ENCODE measurements at places on chromosomes 2 and 18.

- no peak for DNase-seq
Measured at GRCh38 chr18:63145166-63145850, 174.3 kb downstream of the BCL2 start.

GRCh38 chr2:176093145-176093897 lies 800 bp downstream of the HOXD13 start:
- DNase-seq: no peak

- DNase-seq: no peak
Measured at GRCh38 chr2:7661502-7661901, 744.3 kb downstream of the RNF144A start.

DNA sequence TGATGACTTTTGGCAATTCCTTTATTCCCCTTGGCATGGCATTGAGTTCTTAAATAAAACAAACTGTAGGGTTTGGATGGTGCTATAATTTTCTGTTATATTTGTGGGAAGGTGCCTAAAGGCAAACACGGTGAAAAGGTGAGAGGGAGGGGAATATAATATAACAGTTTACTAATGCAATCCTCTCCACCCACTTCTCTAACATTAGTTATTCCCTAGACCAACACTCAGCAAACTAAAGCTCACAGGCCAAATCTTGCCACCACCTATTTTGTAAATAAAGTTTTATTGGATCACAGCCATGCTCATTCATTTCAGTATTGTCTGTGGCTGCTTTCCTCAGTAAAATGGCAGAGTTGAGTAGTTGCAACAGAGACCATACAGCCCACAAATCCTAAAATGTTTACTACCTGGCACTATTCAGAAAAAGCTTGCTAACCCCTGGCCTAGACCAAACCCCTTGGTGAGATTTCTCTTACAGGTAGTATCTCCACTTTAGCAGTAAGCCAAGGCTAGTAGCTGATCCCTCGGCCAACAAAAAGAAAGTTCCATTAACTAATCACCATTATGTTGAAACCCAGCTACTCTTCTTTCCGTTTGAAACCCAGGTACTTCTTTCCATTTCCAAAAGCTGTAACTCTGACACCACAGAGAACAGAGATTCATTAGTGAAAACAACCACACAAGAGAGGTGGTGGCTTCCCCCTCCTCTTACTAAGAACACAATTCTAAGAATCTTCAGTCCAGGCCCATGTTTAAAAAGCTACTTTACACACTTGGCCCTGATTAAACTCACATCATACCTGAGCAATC lies 136.1 kb upstream of the CHAC2 start:
- no peak for DNase-seq

- DNase-seq: no peak
Measured at GRCh38 chr2:219261024-219261855, 7.5 kb upstream of the TUBA4A start.

GRCh38 chr2:43225788-43226557 lies 433 bp downstream of the ZFP36L2 start:
- DNase-seq: peak; percentile 87

GRCh38 chr2:10009811-10010781 lies 33.3 kb upstream of the KLF11 start:
- DNase-seq: no peak

DNA sequence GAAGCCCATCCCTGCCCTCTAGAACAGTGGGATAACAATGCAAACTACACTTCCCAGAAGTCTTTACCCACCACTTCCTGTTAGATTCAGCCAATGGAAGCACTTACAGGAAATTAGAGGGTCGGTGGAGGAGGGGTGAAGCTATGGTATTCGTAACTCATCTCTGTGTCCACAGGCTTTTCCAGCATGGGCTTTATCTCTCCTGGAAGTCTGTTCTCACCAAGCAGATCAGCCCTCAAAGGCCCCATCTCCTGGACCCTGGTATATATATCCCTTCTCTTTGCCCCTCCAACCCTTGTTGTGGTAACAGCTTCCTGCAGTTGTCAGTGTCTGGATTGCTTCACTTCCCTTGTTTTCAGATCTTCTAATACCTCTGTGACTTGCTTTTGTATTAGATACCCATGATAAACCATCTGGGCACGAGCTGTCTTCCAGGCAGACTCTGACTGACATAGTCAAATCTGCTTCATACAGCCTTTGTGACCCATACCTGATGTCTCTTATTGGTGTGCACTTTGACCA lies 475.0 kb upstream of the POU3F3 start:
- no peak for DNase-seq
